ENCODE measurements at places on chromosomes 12 and 14.

GRCh38 chr12:18165422-18165871 is 75.5 kb upstream of the RERGL start:
- no peak for DNase-seq

DNA sequence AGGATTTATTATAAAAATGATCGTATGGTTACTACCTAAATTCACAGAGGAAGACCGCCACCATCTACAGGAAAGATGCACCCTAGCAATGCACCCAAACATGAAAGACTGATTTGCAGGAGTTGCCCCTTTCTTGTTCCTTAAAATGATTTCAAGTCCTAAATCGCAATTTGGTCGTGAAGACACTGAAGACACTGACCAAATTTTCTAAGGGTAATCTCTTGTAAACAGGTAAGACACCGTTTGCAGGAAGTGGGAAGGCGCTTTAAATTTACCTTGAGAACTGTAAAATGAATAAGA is 1.0 kb downstream of the SOS2 start:
- no peak for DNase-seq

DNA sequence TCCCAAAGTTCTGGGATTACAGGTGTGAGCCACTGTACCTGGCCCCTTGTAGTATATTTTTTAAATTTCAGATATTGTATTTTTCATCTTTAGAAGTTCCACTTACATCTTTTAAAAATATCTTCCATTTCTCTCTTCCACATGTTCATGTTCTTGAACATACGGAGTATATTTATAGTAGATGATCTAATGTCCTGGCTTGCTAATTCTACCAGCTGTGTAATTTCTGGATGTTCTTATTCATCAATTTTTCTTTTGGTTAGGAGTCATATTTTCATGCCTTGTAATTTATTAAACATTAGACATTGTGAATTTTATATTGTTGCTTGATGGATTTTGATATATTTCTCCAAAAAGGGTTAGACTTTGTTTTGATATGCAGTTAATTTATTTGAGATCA is 30.8 kb downstream of the NTN4 start:
- no peak for DNase-seq

DNA sequence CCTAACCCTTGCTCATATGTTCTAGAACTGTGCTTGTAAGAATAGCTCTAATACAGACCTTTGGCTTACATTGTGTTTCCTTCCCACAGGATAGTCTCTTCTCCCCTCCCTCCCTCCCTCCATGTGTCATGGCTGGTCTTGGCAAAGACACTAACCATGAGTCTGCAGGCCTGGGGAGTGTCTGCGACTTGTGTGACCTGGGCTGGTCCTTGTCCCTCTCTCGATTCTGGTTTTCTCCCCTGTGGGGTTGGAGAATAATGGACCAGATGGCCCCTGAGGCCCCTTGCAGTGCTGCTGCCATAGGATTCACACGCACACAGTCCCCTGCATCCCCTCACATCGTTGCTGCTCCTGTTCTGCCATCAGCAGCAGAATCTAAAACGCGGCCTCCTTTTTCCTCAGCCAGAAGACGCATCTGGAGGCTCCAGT is 30.3 kb downstream of the DEGS2 start:
- no peak for DNase-seq

DNA sequence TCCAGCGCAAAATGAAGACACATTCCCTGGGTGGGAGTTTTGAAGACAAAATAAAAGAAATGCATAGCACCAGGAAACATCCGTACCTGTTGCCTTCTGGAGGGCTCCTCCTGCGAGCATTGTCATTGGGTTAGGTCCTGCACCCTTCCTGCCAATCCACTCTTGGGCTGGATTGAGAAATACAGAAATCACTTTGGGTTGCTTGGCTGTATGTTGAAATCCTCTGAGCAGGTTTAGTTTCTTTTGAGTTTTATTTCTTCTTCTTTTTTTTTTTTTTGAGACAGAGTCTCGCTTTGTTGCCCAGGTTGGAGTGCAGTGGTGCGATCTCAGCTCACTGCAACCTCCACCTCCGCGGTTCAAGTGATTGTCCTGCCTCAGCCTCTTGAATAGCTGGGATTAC is 67.6 kb downstream of the ARF6 start:
- DNase-seq: no peak

- no peak for DNase-seq
Measured at GRCh38 chr14:101796479-101796878, 35.0 kb downstream of the PPP2R5C start.

- DNase-seq: no peak
Measured at GRCh38 chr14:73465823-73466532, 7.6 kb upstream of the NUMB start.

DNA sequence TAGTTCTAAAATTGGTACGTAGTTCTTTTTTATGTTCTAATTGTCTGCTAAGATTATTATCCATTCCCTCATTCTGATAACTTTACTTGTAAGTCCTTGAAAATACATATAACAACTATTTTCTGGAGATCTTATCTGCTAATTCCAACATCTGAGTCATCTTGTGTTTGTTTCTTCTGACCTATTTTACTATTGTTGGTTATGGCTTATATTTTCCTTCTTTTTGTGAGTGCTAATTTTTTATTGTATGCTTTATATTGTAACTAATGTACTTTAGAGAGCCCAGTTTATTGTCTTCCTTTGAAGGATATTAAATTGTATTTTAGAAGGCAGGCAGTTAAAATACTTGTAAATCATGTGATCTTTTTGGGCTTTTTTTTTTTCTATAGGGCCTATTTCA is 149.3 kb upstream of the LRFN5 start:
- no peak for DNase-seq

DNA sequence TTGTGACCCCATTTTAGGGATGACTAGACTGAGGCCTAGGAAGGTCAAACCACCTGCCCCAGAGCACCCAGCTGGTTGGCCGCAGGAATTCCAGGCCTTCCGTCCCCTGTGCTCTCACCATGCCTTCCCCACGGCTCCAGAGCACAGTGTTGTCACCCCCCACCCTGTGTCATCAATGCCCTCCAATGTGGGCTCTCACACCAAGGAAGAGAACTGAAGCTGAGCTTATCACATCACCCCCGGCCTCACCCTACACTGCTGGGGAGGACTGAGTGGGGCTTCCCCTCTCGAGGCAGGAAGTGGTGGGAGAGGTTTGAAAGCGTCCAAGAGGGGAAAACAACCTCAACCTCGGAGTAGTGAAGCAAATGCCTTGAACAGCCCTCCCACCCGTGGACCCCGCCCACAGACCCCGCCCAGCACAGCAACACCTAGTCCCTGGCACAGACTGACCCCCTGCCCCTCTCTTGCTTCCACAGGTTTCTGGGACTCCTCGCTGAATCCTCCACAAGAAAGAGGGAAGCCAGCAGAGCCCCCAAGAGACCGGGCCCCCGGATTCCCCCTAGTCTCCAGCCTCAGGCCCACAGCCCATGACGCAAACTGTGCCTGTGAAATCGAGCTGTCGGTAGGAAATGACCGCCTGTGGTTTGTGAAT is 97.2 kb downstream of the LGMN start:
- DNase-seq: peak; percentile 65

GRCh38 chr14:47269756-47270492 is 405.5 kb downstream of the MDGA2 start:
- no peak for DNase-seq

- DNase-seq: no peak
Measured at GRCh38 chr14:50979941-50980850, 35.9 kb upstream of the PYGL start.

- no peak for DNase-seq
Measured at GRCh38 chr14:101849640-101850039, 88.1 kb downstream of the PPP2R5C start.

DNA sequence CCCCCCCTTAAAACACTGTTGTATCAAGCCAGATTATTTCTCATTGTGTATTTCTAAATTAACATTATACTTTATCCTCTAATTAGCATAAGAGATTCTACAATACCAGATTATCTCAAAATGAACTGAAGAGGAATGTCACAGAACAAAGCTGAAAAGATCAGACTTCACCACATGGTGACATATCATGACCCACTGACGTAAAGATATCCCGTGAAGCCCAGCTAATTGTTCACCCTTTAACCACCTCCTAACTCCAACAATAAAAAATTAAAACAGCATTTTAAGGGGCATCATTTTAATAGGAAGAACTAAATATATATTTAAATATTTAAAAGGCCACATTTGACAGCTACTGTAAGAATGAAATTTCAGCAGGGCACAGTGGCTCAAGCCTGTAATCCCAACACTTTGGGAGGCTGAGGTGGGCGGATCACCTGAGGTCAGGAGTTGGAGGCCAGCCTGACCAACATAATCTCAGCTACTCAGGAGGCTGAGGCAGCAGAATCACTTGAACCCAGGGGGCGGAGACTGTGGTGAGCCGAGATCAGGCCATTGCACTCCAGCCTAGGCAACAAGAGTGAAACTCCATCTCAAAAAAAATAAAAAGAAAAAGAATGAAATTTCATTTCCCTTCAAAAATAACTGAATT is 29.0 kb downstream of the CDK17 start:
- DNase-seq: no peak

Measured in stimulated activated CD8-positive, alpha-beta memory T cell treated with anti-CD3 and anti-CD28 coated beads, Interleukin-2, amount 100 ng/mL, for 1 hour (primary cell).